ENCODE measurements at places on chromosomes 7 and 10.

DNA sequence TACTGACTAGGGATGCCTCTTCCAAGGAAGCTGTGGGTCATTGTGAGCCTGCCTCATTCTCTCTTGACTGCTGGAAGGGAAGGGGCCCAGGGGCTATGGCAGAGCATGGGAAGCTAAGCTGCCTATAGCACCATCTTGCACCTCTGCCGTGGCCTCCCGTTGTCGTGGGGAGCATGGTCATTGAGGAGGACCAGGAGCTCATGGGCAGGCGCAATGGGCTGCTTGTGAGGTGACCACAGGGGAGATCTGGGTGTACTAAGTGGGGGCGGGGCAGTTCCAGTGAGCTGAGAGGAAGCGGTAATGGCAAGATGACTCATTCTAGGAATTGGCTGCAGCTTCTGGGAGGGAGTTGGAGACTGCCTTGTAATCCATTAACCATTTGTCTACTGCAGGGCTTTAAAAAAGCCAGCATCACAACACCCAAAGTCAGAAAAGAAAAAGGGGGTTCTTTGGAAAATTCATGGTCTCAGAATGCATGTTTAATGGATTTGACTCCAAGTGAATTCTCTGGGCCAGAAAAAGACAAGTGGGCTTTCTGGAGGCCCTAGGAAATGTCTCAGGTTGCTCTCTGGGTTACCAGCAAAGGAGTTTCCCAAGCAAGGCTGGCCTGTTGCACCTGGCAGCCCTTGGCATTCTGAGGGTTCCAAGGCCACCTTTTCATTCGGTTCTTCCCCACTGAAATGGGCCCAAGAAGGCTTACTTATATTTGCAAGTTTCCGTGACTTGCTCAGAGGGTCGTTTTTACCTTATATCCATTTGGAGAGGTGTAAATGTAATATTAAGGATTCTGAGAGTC is 3.6 kb downstream of the DUSP5 start:
- DNase-seq = peak; percentile 92

DNA sequence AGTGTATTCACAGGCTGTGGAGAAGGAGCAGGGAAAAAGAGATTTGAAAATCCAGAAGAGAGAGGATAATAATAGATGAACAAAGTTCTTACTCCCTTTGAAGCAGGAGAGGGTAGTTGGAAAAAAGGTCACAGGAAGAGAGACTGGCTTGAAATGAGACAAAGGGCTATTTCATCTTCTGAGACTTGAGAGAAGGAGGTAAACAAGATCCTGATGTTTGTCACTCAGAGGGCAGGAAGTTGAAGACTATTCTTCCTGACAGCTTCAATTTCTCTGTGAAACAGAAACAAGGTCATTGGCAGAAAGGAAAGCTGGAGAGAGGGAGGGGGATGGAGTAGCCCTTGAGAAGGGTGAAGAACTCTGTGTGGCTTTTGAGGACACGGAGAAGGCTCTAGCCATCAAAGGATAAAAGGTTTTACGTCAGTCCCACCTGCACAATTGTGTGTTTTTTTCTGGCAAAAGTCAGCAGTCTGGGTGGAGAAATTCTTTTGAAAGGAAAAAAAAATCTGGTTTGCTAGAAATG is 216.1 kb upstream of the STEAP4 start:
- no peak for DNase-seq

DNA sequence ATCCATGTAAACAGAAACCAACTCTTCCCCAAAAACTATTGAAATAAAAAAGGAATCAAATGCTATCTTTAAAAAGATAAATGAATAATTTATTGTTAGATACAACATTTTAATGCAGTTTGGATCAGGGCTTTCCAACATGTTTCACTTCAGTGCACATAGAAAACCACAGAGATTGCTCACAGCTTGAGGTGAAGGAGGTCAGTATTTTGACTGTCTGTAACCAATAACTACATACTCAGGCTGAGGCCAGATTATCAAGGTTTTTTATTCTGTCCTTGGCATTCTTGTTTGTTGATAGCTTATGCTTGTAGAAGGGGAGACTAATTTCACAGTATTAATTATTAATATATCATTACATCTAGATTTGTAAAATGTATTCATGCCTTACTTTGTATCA is 195.5 kb downstream of the PRKG1 start:
- DNase-seq = peak; percentile 54

GRCh38 chr7:20440472-20441105 is 109.9 kb downstream of the ITGB8 start:
- no peak for DNase-seq

- no peak for DNase-seq
These were observed 150.7 kb upstream of the BET1 start for GRCh38 chr7:94154858-94155257.

GRCh38 chr10:19412531-19412930 is 363.9 kb downstream of the MALRD1 start:
- DNase-seq = peak; percentile 12

DNA sequence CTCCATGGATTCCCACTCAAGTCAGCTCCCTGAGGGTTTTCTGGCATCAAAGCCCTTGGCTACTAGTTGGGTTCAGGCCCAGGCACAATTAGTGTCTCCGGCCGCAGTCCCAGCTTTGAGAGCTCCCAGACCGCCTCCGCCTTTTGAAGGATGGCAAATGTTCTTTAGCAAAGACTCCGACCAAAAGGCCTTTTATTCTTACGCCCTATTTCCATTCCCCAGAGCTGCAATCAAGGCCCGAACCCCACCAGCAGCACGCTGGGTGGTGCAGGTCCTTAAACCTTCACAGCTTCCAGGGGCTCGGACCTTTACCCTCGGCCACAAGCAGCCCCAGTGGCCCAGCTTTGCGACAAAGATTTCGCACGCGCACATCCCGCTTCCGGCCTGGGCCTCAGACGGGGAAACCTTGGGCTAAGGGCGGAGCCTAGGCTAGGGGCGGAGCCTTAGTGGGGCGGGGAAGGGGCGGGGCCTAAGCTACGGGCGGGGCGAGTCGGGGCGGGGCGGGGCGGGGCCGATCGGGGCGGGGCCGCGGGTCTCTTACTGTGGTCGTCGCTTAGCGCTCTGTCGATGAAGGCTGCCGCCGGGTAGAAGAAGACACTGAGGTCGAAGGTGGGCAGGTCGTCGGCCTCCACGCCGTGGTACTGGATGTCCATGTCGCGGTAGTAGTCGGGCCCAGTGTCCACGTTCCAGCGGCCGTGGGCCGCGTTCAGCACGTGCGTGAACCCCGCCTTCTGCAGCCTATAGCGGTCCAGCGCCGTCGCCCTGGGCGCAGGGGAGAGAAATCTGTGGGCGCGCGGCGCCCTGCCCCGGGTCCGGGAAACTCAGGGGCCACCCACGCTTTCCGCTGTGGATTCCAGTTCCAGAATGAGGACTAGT is 68.0 kb upstream of the SAMD8 start:
- DNase-seq = no peak

GRCh38 chr10:373526-374309 is 238.5 kb downstream of the ZMYND11 start:
- DNase-seq = peak; percentile 94

GRCh38 chr10:97321804-97322190 is 2.7 kb downstream of the FRAT1 start:
- no peak for DNase-seq

DNA sequence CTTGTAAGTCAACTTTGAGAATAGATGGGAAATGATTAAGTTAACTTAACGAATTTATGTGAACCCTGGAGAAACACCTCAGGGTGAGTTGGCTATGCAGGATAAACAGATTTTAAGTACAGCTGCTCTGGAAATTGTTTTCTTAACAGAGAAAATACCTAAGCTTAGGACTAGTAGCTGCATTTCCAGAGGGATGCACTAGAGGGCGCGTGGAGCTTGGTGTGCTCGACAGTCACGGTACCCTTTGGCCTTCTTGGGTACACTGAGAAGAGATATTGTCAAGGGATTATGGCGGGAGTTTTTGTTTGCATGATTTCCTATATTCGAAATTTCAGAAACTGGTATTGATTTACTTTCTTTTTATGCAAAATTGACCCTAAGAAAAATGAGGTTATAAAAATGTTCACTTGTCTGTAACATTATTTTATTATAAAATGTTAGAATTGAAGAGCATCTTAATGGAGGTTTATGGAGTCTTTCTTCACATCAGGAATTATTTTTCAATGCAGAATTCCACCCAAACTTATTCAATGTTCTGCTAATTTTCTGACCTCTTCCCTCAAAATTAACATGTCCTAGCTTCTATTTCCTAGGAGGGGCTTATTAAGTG is 58.4 kb upstream of the MYO3A start:
- DNase-seq = peak; percentile 39

Measured in astrocyte (in vitro differentiated cells and primary cell).